ENCODE measurements at places on chromosomes 6 and 20. TPM values are rescaled to one million over a fixed set of nuclear protein-coding genes. Genes with fewer than 3 reads are reported as not detected.

The PCK1 gene
- total RNA-seq, result 0.22 TPM

The OTOR gene
- total RNA-seq, result not detected

The NANP gene
- 5.5 TPM for total RNA-seq

GRCh38 chr6:132726608-132726975 is 12.7 kb upstream of the VNN1 start:
- H3K4me3 ChIP-seq, result no peak overlapping the region
- H3K27ac ChIP-seq, result no peak overlapping the region
- H3K27me3 ChIP-seq, result no peaks in the 10 kb centered on the region
- H3K4me1 ChIP-seq, result no peaks in the 10 kb centered on the region

DNA sequence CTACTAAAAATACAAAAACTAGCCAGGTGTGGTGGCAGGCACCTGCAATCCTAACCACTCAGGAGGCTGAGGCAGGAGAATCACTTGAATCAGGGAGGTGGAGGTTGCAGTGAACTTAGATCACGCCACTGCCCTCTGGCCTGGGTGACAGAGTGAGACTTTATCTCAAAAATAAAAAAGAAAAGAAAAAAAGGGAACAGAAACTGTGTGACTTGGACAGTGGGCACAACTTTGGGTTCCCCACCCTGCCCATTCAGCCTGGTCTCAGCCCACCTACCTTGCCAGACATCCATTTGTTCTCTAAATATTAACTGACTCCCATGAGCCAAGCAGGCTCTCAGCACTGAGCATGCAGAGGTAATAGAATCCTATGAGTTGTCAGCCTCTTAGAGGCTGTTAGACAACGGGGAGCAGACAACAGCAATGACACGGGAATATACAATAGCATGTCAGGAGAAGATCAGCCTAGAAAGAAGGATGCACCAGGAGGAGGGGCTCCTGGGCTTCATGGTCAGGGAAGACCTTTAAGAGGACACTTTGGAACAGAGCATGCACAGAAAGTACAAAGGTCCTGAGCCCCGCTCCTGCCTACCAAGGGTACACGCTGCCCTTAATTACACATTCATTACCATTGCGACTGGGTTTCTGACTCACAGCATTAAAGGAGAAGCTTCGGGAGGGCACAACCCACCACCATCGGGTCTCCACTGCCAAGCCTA is 20.0 kb downstream of the FAM209B start:
- H3K4me1 ChIP-seq, result peaks cover 15% of the 10 kb centered on the region
- no peak overlapping the region for H3K27ac ChIP-seq
- DNase-seq, result no peak
- H3K4me3 ChIP-seq, result no peak overlapping the region
